Omental fat pad (tissue), 4 donors: ENCODE measurements at places on chromosomes 4 and X. TPM values are rescaled to one million over a fixed set of nuclear protein-coding genes. Genes with fewer than 3 reads are reported as not detected.

Gene CPE
- total RNA-seq: 102 TPM

Gene DDIT4L
- total RNA-seq: 1.5 TPM

Gene GAGE12J
- not detected for total RNA-seq

Gene VCX3B
- total RNA-seq: not detected

Gene PDZD4
- total RNA-seq: 2.1 TPM
